OCI-LY7 (cell line): ENCODE measurements at places on chromosomes 4 and X. TPM values are rescaled to one million over a fixed set of nuclear protein-coding genes. Genes with fewer than 3 reads are reported as not detected.
A peak's percentile ranks its signal among the peaks of the same experiment; 100 is the strongest.

GRCh38 chrX:47587091-47587891 lies 5.1 kb downstream of the TIMP1 start:
- DNase-seq = no peak

Gene F8A2
- not detected in 2 replicates for total RNA-seq

- DNase-seq = no peak
These were observed 8.6 kb downstream of the BLOC1S4 start for GRCh38 chr4:6724421-6725111.

- peak; percentile 63 for DNase-seq
These were observed 2.7 kb upstream of the GEMIN8 start for GRCh38 chrX:14032406-14032805.

Gene TGIF2LX
- not detected in 2 replicates for total RNA-seq

Gene NDNF
- total RNA-seq = not detected in 2 replicates

GRCh38 chr4:140249351-140249750 lies 95.4 kb upstream of the MAML3 start:
- DNase-seq = peak; percentile 18

Gene GAB3
- total RNA-seq = 0.38 and 0.53 TPM in 2 replicates
